ENCODE measurements at places on chromosomes 13 and 19.

- no peak for DNase-seq
Observed at GRCh38 chr19:40982594-40983101, 8.4 kb upstream of the CYP2B6 start.

DNA sequence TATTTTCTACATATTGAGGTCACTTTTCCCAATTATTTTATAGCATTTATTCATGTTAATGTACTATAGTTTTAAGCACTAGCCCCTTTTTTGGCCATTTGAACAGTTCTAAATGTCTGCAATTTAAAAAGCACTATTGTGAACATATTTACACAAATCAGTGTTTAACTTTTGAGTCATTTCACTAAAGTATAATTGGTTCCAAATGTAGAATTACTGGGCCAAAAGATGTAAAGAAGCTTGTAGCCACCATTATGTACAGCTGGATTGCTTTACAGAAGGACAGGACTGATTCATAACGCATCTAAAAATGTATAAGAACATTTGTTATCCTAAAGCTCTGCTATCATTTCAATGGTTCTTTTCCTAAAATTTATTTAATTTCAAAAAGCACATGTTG is 16.6 kb upstream of the ATP12A start:
- no peak for DNase-seq

DNA sequence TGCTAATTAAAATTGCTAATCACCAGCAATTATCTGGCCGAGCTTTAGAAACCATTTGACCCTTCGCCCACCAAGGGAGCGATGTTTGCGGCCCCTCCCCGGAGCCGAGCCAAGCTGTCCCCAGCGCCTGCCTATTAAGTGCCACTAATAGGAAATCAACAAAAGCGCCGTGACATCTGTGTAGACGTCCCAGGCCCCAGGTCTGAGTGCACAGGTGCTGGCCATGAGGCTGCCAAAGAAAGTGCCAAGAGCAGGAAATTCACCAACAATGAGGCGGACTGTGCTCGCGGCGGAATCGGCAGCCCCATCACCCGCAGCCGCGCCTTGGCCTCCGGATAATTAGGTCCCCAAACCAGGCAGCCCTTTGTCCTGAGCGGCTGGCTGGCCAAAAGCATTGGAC is 44.5 kb upstream of the SPACA7 start:
- no peak for DNase-seq

DNA sequence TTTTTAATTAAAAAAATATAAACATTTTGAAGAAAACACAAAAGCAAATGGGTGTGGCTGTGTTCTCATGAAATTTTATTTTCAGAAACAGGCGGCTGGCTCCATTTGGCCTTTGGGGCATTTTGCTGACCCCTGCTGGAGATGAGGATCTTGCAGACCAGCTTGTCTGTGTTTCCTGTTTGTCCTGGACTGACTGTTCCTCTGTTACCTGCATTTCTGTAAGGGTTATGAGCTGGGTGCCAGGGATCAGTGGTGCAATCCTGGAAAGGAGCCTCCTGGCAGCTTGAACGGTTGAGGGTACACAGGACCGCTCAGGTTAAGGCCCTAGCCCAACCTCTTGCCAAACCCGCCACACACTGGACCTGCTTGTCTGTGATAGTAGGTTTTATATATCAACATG is 49.9 kb downstream of the ZNF787 start:
- no peak for DNase-seq

- no peak for DNase-seq
Observed at GRCh38 chr13:81211713-81212112, 870.8 kb upstream of the SPRY2 start.

DNA sequence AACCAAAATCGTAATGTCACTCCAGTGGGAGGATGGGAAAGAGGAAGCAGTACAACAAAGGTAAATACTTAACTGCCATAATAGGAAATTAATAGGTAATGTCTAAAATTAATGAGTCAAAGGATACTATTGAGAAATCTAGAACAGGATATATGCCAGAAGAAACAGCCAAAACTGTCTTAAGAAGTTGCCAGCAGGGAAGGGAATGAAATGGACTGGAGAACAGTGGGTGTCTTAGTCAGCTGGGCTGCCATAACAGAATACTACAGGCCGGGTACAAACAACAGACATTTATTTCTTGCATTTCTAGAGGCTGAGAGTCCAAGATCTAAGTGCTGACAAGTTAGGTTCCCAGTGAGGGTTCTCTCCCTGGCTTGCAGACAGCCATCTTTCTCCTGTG is 40.3 kb upstream of the IPO5 start:
- DNase-seq, result no peak

GRCh38 chr19:56838909-56839651 is 1.4 kb downstream of the PEG3 start:
- no peak for DNase-seq

GRCh38 chr13:70107125-70107497 is 515 bp upstream of the ATXN8OS start:
- DNase-seq, result no peak

DNA sequence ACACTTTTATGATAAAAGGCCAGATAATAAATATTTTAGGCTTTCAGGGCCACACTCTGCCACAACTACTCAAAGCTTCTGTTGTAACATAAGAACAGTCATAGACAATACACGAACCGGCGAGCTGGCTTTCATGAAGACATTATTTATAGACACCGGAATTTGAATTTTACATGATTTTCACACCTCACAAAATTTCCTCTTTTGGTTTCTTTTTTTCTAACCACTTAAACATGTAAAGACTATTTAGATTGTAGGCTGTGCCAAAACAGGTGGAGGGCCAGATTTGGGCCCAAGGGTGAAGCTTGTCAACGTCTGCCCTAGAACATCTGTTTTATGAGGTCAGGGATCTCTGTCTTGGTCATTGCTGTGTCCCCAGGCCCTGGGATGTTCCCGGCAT is 29.7 kb upstream of the FXYD3 start:
- DNase-seq, result no peak

GRCh38 chr13:48985756-48986155 is 10.0 kb downstream of the FNDC3A start:
- DNase-seq, result no peak

DNA sequence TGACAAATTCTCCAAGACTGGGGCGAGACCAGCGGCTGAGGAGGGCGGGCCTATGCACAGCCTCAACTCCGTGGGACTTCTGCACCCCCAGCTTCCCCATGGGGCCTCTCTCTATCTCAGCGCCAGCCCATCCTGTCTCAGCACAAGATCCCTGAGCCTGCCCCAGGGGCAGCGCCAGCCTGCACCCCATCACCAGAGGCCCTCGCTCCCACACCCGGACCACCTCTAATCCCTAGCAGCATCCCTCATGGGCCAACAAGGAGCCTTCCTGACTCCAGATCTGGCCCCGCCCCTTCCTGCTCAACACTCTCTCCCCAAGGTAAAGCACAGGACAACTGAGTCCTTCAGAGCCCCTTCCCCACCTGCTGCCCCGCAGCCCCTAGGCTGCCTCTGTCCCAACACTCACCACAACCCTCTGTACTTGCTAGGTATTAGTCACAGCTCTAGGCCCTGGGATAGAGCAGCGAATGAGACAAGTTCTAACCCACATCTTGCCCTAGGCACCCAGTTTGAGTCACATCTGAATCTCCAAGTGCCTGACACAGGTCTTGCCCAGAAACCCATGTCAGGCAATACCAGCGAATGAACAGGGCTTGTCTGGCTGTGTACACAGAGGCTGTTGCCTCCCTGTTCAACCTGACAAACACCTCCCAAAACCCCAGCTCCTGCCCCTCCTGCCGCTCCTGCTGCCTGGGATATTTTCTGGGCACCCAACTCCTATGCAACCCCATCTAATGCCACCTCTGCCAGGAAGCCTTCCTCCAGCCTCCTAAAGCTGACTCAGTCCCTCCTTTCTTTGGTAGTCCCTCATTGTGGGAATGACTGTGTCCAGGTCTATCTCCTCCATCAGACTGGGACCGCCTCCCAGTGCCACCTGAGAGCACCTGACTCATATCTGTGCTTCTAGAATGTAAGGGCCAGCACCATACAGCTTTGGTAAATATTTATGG is 18.6 kb downstream of the GRIK5 start:
- DNase-seq, result no peak

DNA sequence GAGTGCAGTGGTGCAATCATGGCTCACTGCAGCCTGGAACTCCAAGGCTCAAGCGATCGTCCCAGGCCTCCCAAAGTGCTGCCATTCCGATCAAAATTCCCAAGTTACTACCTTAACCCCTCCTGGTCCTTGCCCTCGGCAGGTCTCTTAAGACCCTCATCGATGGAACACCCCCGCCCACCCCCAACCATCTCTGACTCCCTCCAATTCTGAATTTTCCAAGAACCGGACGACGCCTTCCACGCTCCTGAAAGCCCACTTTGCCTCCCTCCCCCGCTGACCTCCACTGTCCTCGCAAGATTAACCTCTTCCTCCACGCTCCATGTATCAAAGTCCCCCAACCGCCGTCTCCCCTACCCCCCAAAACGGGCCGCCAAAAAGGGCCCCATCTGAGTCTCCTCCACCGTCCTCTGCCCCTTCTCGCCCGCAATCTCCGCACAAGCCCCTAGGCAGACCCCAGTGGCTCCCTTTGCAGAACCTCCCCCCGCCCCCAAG is 539 bp downstream of the DAPK3 start:
- no peak for DNase-seq

DNA sequence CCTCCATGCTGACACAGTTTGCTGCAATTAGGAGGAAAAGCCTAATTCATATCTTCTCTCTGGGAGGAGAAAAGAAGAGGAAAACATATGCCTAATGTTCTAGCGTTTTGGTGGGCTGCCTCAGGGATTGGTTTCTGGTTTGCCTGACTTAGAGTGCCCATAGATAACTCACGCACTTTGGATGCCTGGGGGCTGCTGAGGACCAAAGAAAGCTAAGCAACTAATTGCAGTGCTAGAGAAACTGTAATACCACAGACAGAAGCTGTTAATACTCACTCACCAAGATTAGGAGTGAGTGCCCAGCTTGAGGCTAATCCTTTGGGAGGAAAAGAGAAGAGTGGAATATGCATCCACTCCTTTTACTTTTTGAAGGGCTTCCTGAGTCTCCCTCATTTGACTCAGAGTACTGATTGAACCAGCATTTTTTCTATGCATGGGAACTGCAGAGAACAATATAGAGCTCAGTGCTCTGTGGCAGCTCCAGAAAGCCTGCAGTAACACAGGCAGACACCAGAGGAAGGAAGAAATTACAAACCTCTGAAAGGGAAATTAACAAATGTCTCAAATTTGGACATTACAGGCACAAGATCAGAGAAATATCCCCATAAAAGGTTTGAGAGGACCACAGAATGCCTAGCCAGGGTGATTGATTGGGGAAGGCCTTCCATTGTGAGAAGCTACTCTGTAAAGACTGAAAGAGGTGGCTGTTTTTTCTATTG is 666.4 kb downstream of the OLFM4 start:
- no peak for DNase-seq

- DNase-seq, result no peak
Observed at GRCh38 chr19:5356428-5356827, 15.8 kb upstream of the PTPRS start.

- no peak for DNase-seq
Observed at GRCh38 chr19:32200312-32201038, 144.9 kb upstream of the ZNF507 start.

GRCh38 chr19:33613620-33614000 is 8.1 kb upstream of the CHST8 start:
- DNase-seq, result no peak

DNA sequence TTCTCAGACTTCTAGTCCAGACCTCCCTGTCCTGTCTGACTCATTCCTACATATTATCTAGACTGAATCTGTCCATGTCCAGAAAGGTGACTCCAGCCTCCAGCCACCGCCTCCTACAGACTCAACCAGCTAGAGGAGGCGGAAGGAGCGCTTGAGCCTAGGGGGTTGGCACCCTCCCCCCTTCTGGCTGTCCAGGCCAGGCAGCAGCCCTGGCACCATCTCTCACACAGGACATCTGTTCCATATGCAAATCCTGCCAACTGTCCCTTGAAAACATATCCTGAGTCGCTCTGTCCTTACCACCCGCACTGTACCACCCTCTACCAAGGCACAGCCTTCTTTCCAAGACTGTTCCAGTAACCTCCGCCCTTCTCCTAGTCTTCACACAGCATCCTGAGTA is 150.7 kb upstream of the WASF3 start:
- DNase-seq, result no peak

DNA sequence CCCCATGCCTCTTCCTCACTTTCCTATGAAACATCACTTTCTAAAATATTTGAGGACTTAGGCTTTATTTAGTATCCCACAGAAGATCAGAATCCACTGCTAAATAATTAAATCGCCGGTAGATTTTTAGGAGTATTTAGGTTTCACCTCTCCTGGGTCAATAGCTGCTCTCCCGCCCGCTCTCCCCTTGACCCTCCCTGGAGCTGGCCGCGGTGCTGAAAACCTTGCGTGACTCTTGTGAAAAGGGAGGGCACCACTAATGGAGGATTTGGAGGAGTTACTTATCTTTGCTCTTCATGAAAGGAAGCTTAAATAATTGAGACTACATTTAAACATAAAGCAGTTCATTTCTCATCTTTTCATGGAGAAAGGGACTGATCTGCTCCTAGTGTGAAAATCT is 14.1 kb downstream of the POU4F1 start:
- no peak for DNase-seq

DNA sequence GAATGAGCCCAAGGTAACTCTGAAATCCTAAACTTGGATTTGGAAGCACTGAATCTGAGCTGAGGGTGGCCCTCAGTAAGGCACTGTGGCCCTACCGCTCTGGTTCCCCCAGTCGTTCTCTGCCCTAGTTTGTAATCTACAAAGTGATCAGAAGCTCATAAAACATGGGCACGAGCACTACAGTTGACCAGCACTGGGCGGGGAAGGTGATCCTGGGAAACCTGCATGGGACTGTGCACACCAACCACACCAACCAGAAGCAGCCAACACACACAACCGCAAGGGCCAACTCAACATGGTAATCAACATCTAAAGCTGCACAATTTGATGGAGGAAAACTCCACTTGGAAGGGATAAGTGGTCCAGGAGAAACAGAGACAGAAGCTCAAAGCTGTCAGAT is 22.9 kb downstream of the SLC7A1 start:
- DNase-seq, result no peak

DNA sequence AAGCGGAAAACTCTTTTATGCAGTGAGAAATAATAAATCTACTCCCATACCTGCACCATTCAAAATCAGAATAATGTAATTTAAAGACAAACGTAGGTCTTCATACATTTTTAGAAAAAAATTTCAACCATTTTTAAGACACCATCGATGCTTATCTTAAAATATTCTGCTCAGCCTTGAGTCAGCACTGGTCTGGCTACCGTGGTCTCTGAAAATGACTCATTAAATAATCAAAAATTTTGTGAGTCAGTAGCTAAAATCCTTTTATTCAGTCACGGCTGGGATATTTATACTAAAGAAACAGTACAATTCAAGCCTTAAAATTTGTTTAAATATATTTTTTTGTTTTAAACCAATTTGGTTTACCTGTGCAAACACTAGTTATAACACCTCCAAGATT is 2862.8 kb upstream of the PCDH20 start:
- DNase-seq, result no peak

- DNase-seq, result no peak
Observed at GRCh38 chr13:71661921-71662320, 205.1 kb downstream of the DACH1 start.

- DNase-seq, result no peak
Observed at GRCh38 chr13:80436571-80437169, 95.7 kb upstream of the SPRY2 start.

GRCh38 chr13:98175823-98176222 is 1.2 kb downstream of the RNF113B start:
- DNase-seq, result no peak
